Naive thymus-derived CD8-positive, alpha-beta T cell (primary cell): ENCODE measurements at places on chromosomes 12 and 14. TPM values are rescaled to one million over a fixed set of nuclear protein-coding genes. Genes with fewer than 3 reads are reported as not detected.

DNA sequence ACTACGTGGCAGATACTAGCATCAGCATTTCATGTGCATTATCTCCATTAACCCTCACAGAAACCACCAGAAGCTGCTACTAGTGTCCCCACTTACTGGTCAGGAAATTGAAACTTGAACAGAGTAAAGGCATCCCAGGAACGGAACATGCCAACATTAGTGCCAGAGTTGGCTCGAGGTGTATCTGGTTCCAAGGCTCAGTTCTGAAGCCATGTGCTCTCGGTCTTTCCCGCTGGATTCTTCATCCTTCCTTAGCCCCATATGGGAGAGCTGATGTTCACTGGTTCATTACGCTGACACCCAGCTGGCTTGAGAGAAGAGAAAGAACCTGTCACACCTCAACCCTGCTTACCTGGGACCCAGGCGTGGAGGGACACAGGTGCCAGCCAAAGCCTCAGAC, 91.5 kb downstream of the TBX5 start:
- peaks cover 3% of the 10 kb centered on the region for H3K36me3 ChIP-seq
- no peaks in the 10 kb centered on the region for H3K4me1 ChIP-seq
- H3K27me3 ChIP-seq, result peaks cover 3% of the 10 kb centered on the region

DNA sequence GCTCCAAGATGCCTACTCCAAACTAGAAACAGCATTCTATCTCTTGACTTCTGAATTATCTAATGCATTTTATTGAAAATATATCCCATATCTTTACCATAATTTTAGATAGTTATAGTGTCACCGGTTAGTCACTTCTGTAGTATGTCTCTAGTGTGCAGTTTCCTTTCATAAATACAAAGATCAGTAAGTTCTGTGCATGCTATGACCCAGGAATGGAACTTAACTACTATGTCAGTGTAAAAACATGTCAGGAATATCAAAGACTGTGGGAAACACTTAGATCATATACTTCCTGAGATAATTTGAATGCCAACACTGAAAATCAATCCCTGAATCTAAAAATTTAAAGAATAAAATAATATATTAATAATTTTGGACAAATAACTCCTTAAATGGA, 237.6 kb downstream of the ATXN7L3B start:
- H3K4me3 ChIP-seq, result no peak overlapping the region
- H3K27me3 ChIP-seq, result peaks cover 3% of the 10 kb centered on the region
- no peaks in the 10 kb centered on the region for H3K36me3 ChIP-seq
- no peak for DNase-seq

GRCh38 chr12:27967551-27968054, 4.9 kb downstream of the PTHLH start:
- peaks cover 56% of the 10 kb centered on the region for H3K27me3 ChIP-seq
- H3K36me3 ChIP-seq, result peaks cover 5% of the 10 kb centered on the region
- peaks cover 26% of the 10 kb centered on the region for H3K4me1 ChIP-seq
- H3K4me3 ChIP-seq, result no peak overlapping the region

DNA sequence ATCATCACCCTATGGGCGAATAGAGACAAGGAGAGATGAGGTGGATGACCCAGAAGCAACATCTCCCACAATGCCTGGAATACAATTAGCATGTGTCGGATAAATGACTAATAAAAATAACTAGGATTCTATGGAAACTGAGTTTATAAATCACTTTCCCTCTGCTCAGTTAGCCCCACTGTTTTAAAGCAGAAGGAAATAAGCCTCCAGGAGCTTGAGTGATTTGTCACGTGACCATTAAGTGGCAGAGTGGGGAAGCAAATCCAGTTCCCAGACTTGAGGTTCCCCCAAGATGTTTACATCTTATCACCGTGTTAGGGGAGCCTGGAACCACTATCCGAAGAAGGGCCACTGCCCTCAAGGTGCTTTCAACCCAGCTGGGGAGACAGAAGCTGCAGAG, 136.5 kb upstream of the CCND2 start:
- H3K36me3 ChIP-seq, result peaks cover 1% of the 10 kb centered on the region
- H3K4me1 ChIP-seq, result peaks cover 45% of the 10 kb centered on the region
- no peak overlapping the region for H3K27ac ChIP-seq
- H3K27me3 ChIP-seq, result no peaks in the 10 kb centered on the region

- H3K36me3 ChIP-seq, result peaks cover 5% of the 10 kb centered on the region
- no peaks in the 10 kb centered on the region for H3K27me3 ChIP-seq
- no peaks in the 10 kb centered on the region for H3K4me1 ChIP-seq
- H3K4me3 ChIP-seq, result no peak overlapping the region
Measured at GRCh38 chr12:24668563-24668962, 280.3 kb downstream of the BCAT1 start.

GRCh38 chr14:31080056-31080455, 53.9 kb upstream of the STRN3 start:
- no peak for DNase-seq
- no peak overlapping the region for H3K4me3 ChIP-seq
- peak overlapping the region; percentile 56 for H3K27ac ChIP-seq
- H3K36me3 ChIP-seq, result peaks cover 55% of the 10 kb centered on the region
- H3K27me3 ChIP-seq, result no peaks in the 10 kb centered on the region

GRCh38 chr12:22979854-22980469, 355.0 kb downstream of the ETNK1 start:
- no peak overlapping the region for H3K27ac ChIP-seq
- H3K4me1 ChIP-seq, result no peaks in the 10 kb centered on the region
- no peaks in the 10 kb centered on the region for H3K36me3 ChIP-seq
- H3K27me3 ChIP-seq, result peaks cover 2% of the 10 kb centered on the region
- H3K4me3 ChIP-seq, result no peak overlapping the region
- DNase-seq, result no peak

GRCh38 chr14:22282417-22282816, 306.6 kb downstream of the DAD1 start:
- H3K4me1 ChIP-seq, result no peaks in the 10 kb centered on the region
- H3K4me3 ChIP-seq, result no peak overlapping the region
- no peak for DNase-seq
- no peak overlapping the region for H3K27ac ChIP-seq

DNA sequence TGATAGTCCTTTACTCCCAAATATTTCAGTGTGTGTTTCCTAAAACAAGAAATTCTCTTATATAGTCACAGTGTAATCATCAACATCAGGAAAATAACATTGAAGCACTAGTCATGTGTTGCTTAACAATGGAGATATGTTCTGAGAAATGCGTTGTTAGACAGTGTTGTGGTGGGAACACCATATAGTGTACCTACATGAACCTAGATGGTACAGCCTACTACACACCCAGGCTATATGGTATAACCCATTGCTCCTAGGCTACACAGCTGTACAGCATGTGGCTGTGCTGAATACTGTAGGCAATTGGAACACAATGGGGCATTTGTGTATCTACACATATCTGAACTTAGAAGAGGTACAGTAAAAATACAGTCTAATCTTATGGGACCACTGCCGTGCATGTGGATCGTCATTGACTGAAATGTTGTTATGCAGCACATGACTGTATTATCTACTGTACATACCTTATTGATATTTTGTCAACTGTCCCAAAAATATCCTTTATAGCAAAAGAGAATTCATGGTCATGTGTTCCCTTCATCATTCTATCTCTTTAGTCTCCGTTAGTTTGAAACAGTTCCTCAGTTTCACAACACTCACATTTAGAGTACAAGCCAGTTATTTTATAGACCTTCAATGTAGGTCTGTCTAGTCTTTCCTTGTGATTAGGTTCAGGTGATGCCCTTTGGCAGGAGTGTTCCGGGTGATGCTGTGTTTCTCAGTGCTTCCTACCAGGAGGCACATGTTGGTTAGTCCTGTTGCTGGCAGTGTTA, 109.7 kb downstream of the SLC25A47 start:
- H3K27ac ChIP-seq, result no peak overlapping the region
- DNase-seq, result no peak
- no peaks in the 10 kb centered on the region for H3K27me3 ChIP-seq
- peaks cover 4% of the 10 kb centered on the region for H3K36me3 ChIP-seq
- peaks cover 19% of the 10 kb centered on the region for H3K4me1 ChIP-seq
- H3K4me3 ChIP-seq, result no peak overlapping the region

GRCh38 chr12:89162589-89163261, 189.6 kb downstream of the DUSP6 start:
- no peaks in the 10 kb centered on the region for H3K27me3 ChIP-seq
- no peak overlapping the region for H3K4me3 ChIP-seq
- H3K27ac ChIP-seq, result no peak overlapping the region
- H3K4me1 ChIP-seq, result peaks cover 2% of the 10 kb centered on the region
- no peaks in the 10 kb centered on the region for H3K36me3 ChIP-seq

The ANO2 gene
- not detected for total RNA-seq

The CD163L1 gene
- 2.9 TPM for total RNA-seq

The RTL1 gene
- not detected for total RNA-seq

The TMTC1 gene
- total RNA-seq, result not detected

The KLHL33 gene
- 0.52 TPM for total RNA-seq

The MMP17 gene
- total RNA-seq, result 0.62 TPM
